HuH-7 (cell line): ENCODE measurements at places on chromosomes 5 and 9.

DNA sequence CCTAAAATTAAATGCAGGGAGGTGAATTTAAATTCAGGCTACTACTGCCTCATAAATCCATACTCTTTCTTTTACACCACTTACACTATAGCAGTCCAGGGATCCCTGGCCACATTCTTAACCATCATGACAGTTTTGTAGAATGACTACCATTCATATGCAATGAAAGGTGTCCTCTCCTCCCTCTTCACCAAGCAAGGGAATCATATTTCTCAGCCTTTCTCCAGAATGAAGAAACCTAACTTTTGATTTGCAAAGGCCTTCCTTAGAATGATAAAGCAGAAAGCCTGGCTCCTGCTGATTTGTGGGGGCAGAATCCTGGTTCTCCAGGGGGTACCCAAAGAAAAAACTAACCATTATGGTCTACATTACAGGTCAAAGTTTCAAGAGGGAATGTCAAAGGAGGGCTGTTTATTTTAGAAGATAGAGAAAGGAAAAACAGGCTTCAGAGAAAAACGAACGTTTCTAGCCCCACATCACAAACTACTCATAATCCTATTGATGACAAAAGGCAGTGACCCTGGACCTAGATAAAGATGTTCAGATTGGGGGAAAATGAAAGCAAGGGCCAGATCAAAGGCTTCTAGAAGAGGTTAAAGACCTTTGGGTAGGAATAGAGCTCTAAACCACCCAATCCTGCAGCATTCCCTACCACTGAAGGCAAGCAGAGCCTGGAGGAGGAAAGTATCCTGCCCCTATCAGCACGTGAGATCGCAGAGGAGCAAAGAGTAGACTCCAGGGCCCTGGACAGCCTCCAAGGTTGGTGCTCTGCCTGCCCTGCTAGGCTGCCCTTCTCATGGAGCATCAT is 11.5 kb downstream of the WNT8A start:
- no peak for DNase-seq

DNA sequence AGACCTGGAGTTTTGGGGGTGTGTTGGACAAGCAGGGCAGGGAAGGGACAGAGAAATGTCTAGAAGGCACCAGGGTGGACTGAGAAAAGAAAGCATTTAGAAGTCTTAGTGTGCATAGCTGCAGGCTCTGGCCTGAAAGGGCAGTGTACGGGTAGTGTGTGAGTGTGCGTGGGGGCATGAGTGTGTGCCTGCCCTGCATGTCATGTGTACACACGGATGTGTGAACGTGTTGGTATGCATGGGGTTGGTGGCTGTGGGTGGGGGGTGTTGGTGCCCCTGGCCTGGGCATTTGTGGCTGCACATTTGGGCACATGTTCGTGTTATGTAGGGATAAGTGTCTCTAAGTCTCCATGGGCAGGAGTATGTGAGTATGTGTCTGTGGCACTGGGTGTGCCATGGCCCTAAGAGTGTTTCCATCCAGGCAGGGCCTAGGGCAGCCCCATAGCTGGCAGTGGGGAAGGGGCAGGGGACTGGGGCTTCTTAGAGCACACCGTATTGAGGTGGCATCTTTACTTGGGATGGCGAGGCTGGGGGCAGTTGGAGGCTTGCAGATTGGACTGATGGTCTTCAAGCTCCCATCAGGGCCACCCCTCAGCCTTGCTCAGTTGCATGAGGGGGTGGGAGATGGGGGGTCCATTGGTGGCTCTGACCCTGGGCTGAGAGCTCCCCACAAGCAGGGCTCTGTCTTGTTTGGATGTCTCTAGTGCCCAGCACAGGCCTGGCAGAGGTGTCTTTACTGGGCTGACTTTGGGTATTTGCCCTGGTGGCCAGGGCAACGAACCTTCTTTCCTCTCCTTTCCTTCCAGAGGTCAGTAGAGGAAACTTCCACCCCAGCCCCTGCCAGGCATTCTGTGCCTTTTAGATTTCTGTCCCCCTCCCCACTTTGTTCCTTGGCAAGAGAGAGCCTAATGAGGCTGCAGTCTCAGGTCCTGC is 15.0 kb downstream of the PSD2 start:
- no peak for DNase-seq

- no peak for DNase-seq
Measured at GRCh38 chr9:123065196-123065595, 31.7 kb downstream of the GPR21 start.

DNA sequence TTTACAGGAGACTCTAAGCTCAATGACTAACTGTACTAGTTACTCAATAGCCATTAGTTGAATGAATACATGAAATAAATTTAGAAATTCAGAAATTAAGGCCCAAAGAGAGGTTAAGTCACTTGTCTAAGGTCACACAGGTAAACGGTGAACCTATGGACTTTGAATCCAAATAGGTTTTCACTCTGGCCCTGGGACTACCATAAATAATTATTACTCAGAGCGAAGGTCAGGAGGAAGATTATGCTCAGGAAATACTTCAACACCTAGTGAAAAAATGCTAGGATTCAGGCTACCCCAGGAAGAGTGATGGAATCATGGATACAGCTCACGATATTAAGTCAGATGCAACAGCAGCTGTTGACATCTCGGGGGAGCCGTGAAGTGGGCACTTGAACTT is 417.4 kb downstream of the GABRG2 start:
- DNase-seq, result no peak

DNA sequence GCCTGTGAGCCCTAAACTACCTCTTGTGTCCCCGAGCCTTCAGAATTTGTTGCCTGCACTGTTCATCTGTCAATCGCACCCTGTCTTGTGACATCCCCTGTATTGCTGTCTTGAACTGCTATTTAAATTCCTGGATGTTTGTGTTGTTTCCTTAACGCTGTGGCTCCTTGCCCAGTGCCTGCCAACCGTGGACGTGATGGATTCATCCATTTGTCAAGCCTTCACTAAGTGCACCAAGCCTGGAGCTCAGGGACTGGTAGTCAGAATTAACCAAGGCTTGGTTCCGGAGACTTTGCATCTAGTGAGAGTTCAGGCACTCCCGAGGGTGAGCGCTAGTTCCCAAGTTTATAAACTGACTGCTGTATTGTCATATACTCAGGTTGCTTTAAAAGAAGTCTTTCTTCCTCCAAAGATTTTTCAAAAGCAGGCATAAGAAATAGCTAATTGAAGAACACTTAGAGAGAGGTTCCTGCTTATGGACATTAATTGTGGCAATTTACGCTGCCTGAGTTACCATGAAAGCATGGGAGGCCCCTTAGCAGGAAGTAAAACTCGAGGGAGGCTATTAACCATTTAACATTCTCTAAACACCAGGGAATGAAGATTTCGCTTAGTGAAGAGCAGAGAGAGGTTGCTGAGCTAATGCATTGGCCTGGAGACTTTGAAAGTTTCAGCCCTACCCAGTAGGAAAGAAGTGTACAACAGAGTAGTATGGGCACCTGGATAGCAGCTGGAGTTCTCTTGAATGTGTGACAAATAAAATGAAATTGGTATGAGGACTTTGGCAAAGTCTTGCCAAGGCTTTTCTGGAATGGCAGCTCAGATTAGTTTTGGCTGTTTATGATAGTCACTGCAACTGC is 29.0 kb downstream of the RGS3 start:
- no peak for DNase-seq

- DNase-seq, result no peak
Measured at GRCh38 chr5:59193616-59194319, 610.9 kb downstream of the RAB3C start.

- no peak for DNase-seq
Measured at GRCh38 chr5:14528115-14528514, 53.5 kb upstream of the OTULINL start.

GRCh38 chr9:79193001-79193400 is 378.8 kb upstream of the TLE4 start:
- DNase-seq, result no peak

DNA sequence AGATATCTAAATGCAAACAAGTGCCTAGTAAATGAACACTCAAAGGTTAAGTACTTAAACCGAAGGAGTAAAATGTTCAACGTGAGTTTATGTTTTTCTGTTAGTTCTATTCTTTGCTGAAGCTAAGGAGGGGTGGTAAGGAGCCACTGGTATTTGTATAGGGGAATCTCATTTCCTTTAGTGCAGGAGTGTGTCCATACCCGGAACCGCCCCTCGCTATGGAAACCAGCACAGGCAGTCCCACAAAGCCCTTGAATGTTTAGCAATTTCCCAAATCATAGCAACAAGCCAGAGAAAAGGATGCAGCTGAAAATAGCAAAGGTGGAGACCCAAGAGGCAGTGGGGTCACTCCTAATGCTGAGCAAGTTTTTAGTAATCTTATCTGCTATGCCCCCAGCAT is 78.8 kb upstream of the STK32A start:
- no peak for DNase-seq

GRCh38 chr9:83655433-83655832 is 32.5 kb downstream of the IDNK start:
- no peak for DNase-seq

GRCh38 chr5:61534481-61535267 is 202.6 kb downstream of the ZSWIM6 start:
- no peak for DNase-seq

DNA sequence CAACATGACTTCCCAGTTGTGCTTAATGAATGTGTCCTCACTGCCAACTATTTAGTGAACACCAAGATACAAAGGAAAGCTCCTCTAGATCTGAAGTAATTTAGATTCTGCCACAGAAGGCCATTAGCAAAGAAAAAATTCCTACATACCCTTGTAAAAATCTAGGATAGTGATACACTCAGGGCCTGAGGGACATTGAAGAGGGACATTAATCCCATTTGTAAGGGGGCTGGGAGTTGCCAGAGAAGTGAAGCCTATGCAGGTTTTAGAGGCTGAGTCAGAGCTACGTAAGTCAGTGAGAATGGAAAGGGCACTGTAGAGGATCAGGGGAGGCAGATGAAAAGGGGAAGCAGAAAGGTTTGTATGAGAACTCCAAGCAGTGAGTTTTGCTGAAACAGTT is 286.9 kb upstream of the TARS1 start:
- no peak for DNase-seq

GRCh38 chr5:32147236-32147635 is 26.9 kb downstream of the GOLPH3 start:
- no peak for DNase-seq

GRCh38 chr5:122611406-122611805 is 163.5 kb upstream of the SNX2 start:
- DNase-seq, result no peak

- DNase-seq, result no peak
Measured at GRCh38 chr5:173012882-173013281, 29.3 kb downstream of the ATP6V0E1 start.

DNA sequence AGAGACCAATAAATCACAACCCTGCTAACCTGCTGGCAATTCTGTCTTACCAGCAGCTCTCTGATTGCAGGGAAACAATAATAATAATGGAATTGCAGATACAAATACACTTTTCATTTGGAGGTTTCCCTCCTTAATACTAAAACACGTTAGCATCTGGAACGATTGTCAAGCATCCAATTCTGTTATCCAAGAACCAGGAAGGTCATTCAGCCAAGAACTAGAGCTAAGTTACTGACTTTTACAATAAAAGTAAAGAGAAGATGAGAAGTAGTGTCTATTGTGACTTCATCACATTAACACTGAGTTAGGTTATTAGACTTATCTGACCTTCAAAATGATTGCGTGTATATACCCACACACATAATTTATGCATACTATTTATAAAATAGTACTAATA is 335.6 kb downstream of the BRINP1 start:
- no peak for DNase-seq

DNA sequence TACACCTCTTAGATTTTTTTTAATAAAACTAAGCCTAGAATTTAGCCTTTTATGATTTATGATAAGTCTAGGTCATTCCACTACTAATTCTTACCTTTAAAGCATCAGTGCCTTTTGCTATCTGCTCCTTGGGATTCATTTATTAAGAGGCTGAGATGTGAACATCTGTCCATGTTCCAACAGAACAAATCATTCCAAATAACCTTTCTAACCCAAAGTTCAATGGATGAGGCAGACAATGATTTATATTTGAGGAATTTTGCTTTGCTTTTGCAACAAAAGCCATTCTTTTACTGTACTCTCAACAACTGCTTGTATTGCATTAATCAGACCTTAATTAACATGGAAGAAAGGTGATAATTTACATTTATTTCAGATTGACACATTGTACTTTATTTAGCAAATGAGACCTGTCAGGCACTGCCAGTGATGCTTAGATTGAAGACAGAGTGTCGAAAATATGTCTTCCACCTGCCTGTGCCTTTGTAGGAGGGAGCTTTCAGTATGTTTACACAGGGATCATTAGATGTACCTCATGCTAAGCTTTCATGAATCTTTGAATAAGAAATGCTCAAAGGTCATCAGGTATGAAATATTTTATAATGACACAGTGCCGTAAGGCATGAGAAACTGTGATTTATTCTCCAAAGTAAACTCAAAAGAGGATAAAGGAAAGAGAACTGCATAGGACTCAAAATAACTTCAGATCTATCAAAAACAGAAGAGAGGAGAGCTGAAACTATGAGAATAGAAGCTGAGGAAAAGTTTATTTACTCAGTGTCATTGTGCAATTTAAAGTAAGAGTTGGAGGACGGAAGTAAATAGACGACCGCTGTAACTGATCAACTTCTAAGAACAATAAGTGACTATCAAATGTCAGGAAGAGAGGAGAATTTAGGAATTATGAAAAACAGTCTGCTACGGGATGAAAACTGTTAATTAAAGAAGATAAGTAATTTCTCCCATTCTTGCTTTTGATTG is 36.7 kb upstream of the IZUMO3 start:
- DNase-seq, result no peak

DNA sequence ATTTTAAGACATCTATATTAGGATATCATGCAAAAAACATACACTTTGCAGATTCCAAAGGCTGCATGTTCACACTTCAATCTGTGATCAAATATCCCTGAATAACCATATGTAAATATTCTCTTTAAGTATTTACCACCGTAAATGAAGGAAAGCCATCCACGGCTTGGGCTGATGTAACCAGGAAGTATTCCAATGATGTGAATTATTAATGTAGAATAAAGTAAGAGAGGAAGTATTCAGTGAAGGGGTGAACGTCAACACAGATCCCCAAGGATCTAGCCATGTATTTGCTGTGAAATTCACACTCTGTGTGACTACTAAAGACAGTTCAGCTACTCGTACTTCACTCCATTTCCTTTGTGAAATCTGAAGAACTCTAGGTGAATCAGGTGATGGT is 75.2 kb downstream of the CDH6 start:
- no peak for DNase-seq

GRCh38 chr5:162209005-162209605 is 141.5 kb downstream of the GABRG2 start:
- DNase-seq, result peak; percentile 28

- DNase-seq, result no peak
Measured at GRCh38 chr9:133534346-133535291, at the start of gene ADAMTSL2. Gene ADAMTSL2, plus strand, starts transcription at chr9:133534704. Its CDS starts 2,009 bp downstream, at chr9:133536713.

- DNase-seq, result no peak
Measured at GRCh38 chr9:1008216-1008615, 31.8 kb downstream of the DMRT3 start.

DNA sequence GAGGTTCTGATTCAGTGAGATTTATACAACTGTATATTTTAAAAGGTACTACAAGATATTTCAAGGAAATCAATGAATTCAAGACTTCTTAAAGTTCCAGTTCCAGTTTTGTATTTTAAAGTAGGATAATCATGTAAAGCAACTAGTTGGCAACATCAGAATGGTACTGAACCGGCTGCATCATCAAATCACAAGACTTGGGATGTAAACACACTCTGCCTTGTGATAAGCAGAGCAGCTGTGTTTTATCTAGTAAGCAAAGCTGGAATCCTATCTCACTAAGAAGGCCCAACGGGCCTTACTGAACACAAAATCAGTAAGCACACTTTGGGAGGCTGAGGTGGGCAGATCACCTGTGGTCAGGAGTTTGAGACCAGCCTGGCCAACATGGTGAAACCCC is 327.2 kb upstream of the NREP start:
- DNase-seq, result no peak
